ENCODE measurements at places on chromosomes 3 and 15. TPM values are rescaled to one million over a fixed set of nuclear protein-coding genes. Genes with fewer than 3 reads are reported as not detected.

The CD96 gene
- polyA plus RNA-seq, result 0.05 TPM

The QARS1 gene
- polyA plus RNA-seq, result 296 TPM

The ST8SIA2 gene
- polyA plus RNA-seq, result not detected

DNA sequence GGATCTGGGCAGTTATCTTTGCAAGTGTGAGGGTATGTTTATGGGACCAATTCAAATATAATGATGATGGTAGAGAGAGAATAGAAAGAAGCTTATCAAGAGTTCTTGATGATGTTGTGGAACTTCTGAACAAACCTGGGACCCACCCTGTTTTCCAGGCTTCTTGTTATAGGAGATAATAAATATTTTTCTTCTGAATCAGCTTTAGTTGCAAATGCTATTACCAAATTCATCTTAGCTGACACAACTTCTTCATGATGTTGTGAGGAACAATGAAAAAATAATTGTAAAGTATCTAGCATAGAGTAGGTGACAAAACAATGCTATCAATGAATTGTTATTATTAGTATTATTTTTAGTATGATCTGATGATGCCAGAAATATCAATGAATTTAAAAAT is 43.5 kb upstream of the PTX3 start:
- DNase-seq, result no peak
- no peak overlapping the region for H3K27ac ChIP-seq
- peaks cover 11% of the 10 kb centered on the region for H3K4me1 ChIP-seq
- no peak overlapping the region for H3K4me3 ChIP-seq

DNA sequence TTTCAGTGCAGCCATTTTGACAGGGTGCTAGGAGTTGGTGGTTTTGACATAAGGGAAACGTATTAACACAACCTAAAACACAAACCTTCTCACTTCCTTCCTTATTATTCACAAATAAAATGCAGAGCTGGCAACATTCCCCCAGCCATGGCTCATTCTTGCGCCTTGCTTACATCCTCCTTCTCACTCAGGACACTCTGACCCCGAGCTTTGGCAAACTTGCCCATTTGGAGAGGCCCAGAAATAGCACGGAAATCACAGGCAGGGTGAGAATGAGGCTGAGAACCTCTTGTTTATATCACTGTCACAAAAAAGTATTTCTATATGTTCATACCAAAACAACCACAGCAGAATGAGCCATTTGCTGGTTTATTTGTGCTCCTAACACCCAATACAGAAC is 244.3 kb downstream of the NTRK3 start:
- DNase-seq, result no peak
- H3K4me3 ChIP-seq, result no peak overlapping the region
- H3K4me1 ChIP-seq, result no peaks in the 10 kb centered on the region
- H3K27ac ChIP-seq, result no peak overlapping the region
- H3K27me3 ChIP-seq, result no peaks in the 10 kb centered on the region

GRCh38 chr3:16364323-16364722 is 99.3 kb downstream of the OXNAD1 start:
- no peak overlapping the region for H3K4me3 ChIP-seq
- peaks cover 44% of the 10 kb centered on the region for H3K36me3 ChIP-seq
- peaks cover 2% of the 10 kb centered on the region for H3K4me1 ChIP-seq

GRCh38 chr15:77582763-77583162 is 49.9 kb downstream of the LINGO1 start:
- H3K4me3 ChIP-seq, result no peak overlapping the region
- DNase-seq, result no peak

Data from IMR-90 (cell line).